ENCODE measurements at places on chromosomes 6 and 20.
A peak's percentile ranks its signal among the peaks of the same experiment; 100 is the strongest.

DNA sequence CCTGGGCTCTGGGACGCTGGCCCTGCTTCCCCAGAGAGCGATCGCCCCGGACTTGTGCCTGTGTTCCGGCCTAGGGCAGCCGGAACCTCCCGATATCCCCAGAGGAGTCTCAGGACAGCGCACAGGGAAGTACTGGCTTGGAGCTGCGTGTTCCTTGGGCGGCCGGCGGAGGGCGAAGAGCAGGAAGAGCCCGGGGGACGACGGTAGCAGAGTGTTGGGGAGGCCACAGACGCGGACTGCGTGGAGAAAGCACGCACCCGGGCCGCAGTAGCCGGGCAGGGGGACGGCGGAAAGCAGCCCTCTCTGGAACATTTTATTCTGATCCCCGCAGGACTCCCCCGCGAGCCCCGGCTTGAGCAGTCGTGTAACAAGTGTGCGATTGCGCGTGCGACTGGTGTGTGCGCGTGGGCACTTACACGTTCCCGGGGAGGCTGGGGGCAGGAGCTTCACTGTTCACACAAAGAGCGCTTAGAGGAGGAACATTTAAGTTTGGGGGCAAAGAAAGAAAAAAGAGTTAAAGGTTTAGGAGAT, 36.1 kb downstream of the NCR2 start:
- no peak for DNase-seq

- no peak for DNase-seq
Observed at GRCh38 chr6:166484863-166485262, 101.6 kb downstream of the RAMACL start.

DNA sequence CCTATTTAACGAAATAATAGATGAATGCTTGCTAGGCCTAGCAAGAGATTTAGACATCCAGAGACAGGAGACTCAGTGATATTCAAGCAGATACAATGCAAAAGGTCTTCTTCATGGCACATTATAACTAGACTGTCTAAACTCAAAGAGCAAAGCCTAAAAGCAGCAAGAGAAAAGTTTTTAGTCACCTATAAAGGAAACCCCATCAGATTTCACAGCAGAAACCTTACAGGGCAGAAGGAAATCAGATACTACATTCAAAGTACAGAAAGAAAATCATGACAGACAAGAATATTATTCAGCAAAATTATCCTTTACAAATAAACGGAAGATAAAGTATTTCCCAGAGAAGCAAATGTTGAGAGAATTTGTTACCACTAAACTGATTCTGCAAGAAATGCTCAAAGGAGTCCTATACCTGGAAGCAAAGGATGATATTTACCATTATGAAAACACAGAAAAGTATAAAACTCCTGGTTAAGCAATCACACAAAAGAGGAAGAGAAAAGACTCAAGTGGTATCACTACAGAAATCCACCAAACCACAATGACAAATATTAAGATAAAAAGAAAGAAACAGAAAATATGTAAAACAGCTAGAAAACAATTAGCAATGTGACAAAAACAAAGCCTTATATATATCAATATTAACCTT, 333.7 kb downstream of the MEI4 start:
- DNase-seq, result no peak

- DNase-seq, result no peak
Observed at GRCh38 chr6:124132256-124132655, 328.6 kb downstream of the NKAIN2 start.

GRCh38 chr6:89483111-89483720, 50.3 kb downstream of the ANKRD6 start:
- no peak for DNase-seq

- no peak for DNase-seq
Observed at GRCh38 chr6:10414756-10415616, at the start of gene TFAP2A. Gene TFAP2A (minus strand): TSS chr6:10415074. CDS start chr6:10414991, 83 bp downstream.

DNA sequence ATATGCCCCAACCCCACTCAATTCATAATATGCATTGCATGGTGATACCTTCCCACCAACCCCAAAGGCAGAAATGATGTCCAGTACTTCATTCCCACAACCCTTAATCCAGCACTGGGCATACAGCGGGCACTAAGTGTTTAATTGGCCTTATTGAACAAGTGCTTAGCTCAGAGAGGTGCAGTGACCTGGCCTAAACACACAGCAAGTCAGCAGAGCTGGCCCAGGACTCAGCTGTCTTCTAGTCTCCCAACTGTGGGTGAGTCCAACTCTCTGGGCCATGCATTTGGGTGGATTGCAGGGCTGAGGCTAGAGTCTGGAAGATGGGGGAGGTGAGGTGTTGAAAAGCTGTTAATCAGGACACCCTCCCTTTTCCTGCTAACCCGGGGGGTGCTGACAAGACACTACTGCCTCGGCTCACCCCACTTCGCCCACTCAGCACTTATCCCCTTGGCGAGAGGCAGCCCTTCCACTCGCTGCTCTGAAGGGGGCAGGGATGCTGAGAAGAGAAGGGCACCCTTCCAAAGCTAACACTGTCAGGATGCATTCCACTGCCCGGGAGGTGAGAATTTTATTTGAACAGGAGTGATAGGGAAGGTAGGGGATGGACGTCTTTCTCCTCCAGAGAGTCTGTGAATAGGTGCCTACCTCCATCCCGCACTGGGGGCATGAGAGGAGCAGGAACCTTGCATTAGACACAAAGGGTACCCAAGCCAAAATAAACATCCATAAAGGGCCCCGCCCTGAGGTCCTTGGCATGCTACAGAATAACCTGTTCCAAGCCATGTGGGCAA, 14.2 kb downstream of the KCNK5 start:
- DNase-seq, result no peak

GRCh38 chr6:155521719-155522118, 66.1 kb upstream of the NOX3 start:
- DNase-seq, result no peak

GRCh38 chr6:167294241-167294640, 3.1 kb downstream of the UNC93A start:
- peak; percentile 55 for DNase-seq

DNA sequence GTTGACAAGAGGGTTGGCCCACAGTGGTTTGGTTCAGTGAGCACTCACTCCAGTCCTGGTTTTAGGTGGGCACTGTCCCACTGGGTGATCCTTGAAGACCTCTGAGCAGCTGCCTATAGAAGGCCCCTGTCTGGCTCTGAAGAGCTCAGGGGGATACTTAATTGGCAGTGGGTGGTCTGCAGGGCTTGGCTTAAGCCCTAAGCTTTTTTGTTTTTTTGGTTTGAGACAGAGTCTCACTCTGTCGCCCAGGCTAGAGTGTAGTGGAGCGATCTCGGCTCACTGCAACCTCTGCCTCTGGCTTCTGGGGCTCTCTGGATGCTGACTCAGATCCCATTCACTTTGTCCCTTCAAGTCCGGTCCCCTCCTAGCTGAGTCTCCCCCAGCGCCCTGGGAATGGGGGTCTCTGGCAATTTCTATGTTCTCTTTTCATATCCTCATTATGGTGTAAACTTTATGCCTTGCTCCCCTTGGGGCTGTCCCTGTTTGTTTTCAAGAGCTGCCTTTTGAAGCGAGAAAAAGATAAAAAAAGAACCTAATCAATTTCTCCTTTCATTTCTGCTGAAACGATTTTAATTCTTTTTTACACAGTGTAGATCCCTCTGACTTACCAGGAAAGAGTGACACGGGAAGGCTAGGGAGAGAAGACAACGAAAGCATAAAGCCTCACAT, 12.2 kb upstream of the KCNG1 start:
- DNase-seq, result no peak

GRCh38 chr6:37536491-37537190, 36.9 kb upstream of the CCDC167 start:
- no peak for DNase-seq

GRCh38 chr20:46435146-46435545, 28.7 kb upstream of the ELMO2 start:
- DNase-seq, result no peak

DNA sequence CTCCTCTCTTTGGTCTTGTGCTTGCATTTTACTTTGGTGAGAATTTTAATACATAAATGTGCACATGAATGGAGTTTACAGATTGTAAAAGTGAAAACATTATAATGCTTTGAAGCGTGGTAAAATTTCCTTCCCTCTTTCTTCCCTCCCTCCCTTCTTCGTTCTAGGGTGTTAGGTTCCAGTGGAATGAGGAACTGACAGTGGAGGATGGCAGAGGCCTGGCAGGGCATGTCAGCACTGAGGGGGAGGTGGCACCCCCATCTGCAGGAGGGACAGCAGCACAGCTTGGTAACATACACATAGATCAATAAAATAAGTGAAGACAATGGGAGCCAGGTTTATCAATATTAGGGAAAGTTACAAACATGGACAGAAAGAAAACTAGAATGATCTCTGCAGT, 47.5 kb downstream of the RNASET2 start:
- DNase-seq, result no peak

- no peak for DNase-seq
Observed at GRCh38 chr20:33746325-33746998, 14.7 kb downstream of the ZNF341 start.

GRCh38 chr20:931401-931800, 15.3 kb upstream of the ANGPT4 start:
- no peak for DNase-seq

GRCh38 chr6:110476046-110476849, at the start of gene SLC22A16:
Gene SLC22A16 (minus strand): TSS chr6:110476613. CDS start chr6:110476574, 39 bp downstream.
- DNase-seq, result no peak

DNA sequence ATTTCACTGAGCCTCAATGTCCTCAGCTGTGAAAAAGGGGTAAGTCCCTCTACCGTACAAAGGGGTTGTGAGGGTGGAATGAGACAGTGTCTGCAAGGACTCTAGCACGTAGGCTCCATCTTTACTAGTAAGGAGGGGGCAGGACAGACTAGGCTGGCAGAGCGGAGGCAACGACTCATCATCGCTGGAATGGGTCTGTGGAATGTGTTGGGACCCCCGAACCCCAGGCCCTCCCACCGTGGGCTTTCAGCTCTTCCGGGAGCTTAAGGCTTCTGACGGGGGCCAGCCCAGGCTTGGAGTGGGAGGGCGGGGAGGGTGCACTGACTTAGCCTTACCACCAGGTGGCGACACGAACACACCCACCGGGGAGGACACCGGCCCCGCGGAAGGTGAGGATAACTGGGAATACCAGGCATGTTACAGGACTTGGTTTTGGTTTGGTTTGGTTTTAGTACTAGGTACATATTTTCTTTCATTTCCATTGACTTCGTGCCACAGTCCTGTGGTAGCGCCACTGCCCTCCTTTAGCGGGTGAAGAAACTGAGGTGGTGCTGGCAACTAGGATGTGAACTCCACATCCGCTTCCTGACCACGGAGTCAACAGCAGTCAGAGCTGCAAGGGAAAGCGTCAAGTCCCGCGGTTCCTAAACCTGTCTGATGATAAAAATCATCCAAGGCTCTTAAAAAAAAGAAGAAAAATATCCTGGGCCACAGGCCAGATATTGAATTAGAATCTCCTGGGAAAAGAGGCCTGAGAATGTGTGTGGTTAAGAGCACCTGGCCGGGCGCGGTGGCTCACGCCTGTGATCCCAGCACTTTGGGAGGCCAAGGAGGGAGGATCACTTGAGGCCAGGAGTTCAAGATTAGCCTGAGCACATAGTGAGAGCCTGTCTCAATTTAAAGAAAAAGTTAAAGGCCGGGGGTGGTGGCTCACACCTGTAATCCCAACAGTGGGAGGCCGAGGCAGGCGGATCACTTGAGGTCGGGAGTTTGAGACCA, 10.3 kb upstream of the TULP1 start:
- DNase-seq, result peak; percentile 93

DNA sequence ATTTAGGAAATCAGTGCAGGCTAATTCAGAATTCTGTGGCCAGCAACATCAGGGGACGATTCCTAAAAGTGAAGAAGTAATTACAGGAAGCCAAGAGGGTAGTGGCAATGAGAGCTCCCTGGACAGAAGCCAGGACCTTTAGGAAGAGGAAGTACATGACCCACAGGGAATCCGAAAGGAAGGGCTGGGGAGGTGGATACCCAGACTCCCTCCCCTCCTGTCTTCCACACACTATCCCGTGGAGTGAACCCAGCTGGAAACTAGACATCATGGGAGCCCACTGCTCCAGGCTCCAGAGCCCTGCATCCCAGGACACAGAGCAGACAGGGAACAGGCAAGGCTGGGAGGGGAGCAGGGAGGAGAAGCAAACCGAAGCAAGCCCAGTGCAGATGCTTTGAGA, 83.0 kb downstream of the SNX5 start:
- no peak for DNase-seq

DNA sequence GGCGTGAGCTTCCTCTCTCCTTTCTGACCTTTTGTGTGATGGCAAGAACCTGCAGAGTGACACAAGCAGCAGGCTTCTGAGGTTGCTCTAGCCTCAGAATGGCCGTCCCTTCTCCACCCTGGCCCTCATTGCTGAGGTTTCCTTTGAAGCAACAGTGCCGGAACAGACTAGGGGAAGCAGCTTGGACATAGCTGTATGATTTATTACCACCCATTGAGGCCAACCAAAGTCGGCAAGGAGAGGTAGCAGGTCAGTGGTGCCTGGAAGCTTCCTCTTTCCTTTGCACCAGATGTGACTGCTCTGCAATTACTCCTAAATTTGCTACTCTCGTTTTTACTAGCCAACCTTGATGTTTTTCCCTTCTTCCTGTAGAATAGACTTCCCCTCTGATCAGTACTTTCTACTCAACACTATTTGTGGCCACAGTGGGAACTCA, 31.4 kb downstream of the PTPN1 start:
- no peak for DNase-seq

DNA sequence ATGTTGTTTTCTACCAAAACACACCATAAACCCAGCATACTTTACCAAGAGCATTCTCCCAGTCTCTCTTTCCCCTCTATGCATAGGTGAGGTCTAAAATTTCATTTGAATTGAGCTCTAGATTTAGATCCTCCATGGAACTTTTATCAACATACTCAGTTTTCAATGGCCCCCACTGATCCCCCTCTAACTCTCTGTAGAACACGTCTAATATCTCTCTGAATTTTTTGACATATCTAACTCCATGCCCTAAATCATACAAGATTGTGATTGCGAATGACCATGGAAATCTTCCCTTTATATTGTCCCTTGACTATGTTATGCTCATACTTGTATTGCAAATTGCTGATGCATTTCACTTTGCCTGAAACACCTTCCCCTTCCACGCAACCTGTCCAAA, 38.1 kb upstream of the HBS1L start:
- DNase-seq, result no peak

DNA sequence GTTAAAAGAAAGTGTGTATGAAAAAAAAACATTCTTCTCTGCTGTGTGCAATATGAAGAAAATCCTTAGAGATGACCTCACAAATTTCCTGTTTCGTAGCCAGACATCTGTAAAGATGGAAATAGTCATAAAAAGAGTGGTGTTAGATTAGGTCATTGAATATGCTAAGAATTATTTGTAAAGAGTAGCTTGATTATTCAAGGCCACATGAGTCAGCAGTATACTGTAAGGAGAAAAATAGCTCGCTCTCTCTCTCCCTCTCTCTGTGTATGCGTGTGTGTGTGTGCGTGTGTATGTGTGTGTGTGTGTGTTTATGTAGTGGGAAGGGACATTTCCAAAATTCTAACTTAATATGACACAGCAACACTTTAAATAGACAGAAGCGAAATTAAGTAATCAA, 78.8 kb downstream of the PTCHD4 start:
- DNase-seq, result no peak
